ENCODE measurements at places on chromosomes 7 and 10.

DNA sequence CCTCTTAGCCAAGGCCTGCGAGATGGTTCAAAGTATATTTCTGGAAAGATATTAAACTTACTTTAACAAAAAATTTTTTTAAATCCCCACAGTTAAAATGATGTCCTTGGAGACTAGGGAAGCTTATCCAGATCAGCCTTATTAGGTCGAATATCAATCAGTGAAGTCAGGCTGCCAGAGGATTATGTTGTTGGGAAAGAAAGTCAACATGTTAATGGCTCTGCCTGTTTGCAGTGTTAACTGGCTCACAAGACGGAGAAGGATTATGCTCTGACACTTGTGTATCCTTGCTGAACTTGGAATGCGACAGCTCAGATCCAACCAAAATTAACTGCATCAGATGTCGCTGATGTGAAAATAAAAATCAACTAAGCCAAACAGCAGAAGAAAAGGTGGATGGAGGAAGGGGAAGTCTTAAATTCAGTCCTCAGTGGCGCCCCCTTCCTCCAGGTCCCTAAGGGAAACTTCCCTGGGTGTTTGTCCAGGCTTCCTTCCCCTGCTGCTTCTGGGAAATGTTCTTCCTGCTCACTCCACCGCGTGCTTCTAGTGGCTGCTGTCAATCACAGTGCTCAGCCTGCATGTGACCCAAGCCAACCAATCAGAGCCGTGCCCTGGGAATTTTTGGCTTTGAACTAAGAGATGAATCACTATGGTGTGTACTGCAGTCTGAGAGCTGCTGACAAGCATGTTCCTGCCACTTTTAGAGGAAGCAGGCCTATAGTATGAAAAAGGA, 690.4 kb upstream of the NRP1 start:
- DNase-seq = no peak

DNA sequence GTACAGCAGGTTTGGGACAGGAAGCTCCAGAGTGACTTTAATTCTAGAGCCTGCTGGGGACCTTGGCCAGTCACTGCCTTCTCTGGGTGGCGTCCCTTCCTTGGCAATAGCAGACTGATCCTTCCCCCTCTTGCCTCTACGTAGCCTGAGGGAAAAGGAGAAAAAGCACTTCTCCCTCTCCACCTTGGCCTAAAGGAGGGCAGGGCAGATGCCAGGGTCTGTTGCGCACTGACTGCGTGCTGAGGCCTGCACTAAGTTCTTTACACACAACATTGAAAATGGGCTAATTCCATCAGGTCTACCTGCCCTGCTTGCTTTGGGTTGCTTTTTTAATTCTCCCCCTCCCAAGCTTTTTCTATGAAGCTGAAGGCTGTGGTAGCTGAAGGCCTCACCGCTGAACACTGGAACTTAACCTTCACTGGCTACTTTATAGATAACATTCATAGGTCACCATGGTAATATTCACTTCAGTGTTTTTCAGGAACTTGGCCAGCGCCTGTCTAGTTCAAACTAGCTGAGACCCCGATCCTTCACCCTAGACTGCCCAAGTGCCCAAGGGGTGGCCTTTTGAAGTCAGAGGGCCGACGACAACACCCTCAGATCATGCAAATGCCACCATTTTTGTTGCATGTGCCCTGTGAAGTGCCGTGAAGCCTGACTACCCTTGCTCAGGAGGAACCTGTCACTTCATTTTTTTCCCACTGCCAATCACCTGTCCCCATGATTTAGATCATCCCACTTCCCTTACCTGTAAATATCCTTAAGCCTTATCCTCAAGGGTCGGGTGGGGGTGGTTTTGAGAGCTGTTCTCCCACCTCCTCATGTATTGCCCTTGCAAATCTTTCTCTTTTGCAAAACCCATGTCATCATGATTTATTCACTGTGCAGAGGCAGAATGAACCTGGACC, 28.7 kb downstream of the PRF1 start:
- DNase-seq = no peak

DNA sequence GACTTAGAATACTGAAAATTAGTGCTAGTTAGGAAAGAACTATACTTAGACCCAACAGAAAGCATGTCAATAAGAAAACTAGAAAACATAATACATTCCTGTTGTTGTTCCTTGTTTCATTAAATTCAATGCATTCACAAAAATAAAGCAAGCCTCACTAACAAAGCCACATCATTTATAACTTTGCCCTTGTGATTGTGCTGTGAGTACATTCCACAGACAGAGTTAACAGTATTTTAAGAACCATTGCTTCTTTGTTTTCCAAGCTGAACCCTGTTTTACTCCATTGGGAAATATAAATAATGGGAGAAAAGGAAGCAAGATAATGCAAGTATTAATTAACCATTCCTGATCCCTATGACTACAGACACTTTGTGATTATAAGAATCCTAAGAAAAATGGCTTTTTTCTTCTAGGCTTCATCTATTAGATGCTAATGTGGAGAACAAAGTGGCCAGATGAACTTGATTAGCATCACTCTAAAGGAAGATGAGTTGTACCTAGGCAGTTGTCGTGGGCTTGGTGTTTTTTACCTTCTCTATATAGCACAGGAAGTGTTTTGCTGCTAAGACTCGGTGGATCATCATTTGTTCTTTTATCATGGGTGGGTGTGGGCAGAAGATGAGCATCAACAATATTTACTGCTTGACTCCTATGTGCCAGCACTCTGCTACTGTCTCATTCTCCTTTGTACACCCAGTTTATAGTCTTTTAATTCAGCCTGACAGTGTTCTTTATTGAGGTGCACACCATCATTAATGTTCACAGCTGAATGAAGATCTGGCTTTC, 34.2 kb upstream of the ZNRF2 start:
- no peak for DNase-seq

DNA sequence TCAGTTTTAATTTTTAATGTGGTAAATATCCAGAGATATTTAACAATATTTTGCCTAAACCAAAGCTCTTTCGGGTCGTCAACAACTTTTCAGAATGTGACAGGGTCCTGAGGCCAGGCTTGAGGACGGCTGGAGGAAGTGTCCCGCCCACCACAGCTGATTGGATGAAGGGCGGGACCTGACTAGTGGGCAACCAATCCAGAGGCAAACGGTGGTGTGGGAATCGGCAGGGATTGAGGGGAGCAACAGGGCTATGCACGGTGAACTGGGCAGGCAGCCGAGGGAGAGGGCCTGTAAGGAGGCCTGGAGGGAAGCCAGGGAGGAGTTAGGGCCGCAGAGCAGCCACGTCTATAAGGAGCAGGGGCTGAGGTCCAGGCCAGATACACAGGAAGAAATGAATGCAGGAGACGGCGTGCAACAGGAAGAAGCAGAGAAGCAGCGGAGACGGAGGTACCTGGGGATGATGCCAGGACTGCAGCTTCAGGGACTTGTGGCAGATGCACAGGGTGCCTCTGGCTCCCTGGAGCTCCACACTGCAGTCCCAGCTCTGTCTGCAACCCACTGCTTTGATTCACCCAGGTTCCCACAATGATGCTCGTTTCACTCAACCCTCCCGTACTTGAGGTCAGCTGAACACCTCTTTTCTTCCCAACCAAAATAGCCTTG, 46.1 kb upstream of the ZMIZ1 start:
- DNase-seq = no peak

- no peak for DNase-seq
Measured at GRCh38 chr7:92647011-92647625, 56.9 kb upstream of the FAM133B start.

GRCh38 chr10:98485959-98486358, 39.2 kb upstream of the HPS1 start:
- DNase-seq = no peak

All from activated T-helper 1 cell treated with anti-CD3 and anti-CD28 coated beads, Interleukin-2, amount 50 U/mL, for 16 hours (primary cell).